Left kidney (tissue), 8 donors: ENCODE measurements at places on chromosomes 7 and 10. TPM values are rescaled to one million over a fixed set of nuclear protein-coding genes. Genes with fewer than 3 reads are reported as not detected.

DNA sequence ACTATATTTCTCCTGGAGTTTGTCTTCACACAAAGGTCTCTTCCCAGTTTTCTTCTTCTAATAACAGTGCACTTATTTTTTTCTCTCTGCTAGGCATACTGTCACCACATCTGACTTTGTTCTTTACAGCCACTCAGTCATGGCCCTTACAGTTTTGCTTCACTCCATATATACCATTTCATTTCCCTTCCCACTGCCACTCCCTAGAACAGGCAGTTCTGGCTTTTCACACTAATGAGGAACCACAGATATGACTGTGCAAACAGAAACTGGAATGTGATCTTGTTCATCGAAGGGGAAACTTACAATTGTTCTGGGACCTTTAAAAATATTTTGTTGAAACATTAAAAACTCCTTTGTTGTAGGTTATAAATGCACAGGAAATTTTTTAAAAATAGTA lies 67.3 kb downstream of the EPDR1 start:
- DNase-seq, result no peak

- DNase-seq, result no peak
These were observed 1160.1 kb downstream of the GATA3 start for GRCh38 chr10:9214618-9215017.

DNA sequence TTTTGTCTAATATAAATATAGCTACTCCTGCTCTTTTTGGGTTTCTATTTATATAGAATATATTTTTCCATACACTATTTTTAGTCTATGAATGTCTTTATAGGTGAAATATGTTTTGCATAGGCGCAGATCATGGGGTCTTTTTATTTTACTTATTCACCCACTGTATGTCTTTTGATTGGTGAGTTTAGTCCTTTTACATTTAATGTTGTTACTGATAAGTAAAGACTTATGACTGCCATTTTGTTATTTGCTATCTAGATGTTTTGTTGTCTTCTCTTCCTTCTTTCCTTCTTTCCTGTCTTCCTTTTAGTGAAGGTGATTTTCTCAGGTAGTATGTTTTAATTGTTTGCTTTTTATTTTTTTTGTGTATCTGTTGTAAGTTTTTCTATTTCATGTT lies 276.8 kb upstream of the CNTNAP2 start:
- DNase-seq, result no peak

DNA sequence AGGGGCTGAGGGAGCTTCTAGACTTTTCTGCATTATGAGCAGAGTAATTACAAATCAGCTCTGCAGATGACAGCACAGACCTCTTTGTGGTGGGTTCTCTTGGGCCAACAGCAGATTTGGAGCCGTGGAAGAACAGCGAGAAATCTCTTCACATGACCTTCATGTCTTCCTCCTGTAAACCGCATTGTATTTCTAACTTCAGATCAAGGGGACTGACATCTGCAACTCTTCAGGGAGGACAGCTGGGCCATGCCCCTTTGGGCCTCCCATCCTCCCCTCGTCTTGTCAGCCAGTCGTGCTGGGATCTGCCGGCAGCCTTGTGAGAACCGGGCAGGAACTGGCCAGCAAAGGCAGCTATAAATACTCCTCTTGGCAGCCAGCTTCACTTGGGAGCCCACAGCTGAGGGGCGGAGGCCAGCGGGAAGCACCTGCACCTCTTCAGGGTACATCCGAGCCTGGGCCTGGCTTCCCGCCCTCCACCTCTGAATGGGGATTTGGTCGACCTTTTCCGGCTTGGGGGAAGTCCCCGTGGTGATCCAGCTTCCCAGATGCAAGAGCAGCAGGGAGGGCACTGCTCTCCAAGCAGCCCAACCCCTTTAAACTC lies 54.7 kb downstream of the STEAP1B start:
- peak; percentile 72 for DNase-seq

GRCh38 chr10:129774736-129775401 lies 189.2 kb downstream of the EBF3 start:
- DNase-seq, result no peak

- peak; percentile 46 for DNase-seq
These were observed 29.7 kb downstream of the VIPR2 start for GRCh38 chr7:159114981-159115380.

DNA sequence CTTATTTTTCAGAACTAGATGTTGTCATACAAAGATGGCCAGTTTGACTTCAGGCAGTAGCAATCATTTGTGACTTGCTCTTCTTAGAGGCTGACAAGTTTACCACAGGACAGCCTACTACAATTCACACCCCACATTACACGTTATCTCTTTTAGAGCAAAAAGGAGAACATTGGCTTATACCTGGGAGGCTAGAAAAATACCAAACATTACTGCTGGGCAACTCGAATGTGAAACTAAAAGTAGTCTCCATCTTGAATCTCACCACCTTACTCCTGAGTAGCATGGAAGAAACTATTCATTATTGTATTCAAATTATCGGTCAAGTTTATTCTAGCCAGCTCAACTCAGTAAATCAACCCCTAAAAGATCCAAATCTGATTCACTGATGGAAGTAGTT lies 90.7 kb upstream of the TMEM26 start:
- no peak for DNase-seq

- no peak for DNase-seq
These were observed 42.1 kb downstream of the WBP1L start for GRCh38 chr10:102785818-102786217.

DNA sequence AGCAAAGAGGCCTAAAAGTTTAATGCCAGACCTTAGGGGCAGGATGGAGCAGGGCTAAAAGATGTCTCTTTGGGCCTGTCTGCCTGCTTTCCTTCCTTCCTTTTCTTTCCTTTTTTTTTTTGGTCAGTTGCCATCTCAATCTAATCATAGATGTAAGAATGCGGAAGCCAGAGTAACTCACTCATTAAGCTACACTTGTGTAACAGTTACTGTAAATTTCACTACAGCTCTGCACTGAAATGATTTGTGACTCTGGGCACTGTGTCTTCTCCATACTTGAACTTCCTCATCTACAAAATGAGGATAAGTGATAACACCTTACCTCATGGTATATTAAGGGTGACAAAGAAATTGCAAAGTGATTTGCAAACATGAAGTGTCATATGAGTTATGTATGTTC lies 75.5 kb upstream of the AGK start:
- DNase-seq, result no peak

GRCh38 chr7:26458466-26459145 lies 166.9 kb downstream of the SNX10 start:
- DNase-seq, result no peak

- DNase-seq, result no peak
These were observed 403 bp upstream of the ENO4 start for GRCh38 chr10:116848944-116849247.

DNA sequence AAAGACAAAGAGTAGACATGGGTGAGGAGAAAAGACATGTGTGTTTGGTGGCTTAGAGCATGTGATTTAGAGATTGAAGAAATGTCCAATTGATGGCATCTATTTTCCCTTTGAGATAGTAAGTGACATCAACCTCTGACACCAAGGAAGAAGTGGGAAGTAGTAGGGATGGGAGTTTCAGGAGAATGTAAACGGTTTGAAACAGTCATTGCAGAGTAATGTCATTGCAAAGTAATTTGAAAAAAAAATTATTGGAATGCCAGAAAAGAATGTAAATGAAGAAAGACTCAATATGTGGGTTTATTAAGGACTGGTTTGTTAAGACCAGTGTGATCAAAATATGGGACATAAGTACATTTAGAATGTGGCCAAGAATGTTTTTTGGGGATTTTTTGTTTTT lies 26.6 kb downstream of the GNG11 start:
- no peak for DNase-seq

GRCh38 chr7:147510923-147511322 lies 1079.6 kb upstream of the C7orf33 start:
- no peak for DNase-seq

DNA sequence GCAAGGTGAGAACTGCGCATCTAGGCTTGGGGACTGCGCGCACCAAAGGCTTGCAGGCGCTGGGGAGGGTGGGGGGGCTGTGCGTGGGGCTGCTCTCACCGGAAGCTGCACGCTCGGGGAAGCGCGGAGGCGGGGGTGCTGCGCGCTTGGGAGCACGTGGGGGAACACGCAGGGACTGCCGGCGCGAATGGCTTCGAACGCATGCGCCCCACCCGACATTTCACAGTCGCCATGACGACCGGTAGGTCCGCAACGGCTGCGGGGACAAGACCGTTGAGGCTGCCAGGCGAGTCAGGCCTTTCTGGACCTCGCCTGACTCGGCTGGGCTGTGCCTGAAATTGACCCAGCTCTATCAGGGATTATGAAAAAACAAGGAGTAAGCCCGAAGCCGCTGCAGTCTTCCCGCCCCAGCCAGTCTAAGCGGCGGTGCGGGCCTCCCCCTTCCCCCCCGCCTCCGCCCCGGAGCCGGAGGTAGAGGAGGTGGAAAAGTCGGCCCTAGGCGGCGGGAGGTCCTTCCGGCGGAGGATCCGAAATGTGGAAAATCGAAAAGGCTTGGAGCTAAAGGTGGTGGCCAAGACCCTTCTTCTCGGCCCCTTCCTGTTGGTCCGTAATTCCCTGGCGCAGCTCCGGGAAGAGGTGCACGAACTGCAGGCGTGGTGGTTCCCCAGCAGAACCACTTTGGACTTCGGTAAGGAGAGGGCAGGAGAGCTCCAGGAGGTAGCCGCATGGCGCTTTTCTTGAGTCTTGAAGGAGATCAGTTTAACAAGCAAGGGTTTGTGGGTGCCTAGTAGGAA lies 34.9 kb upstream of the STEAP1 start:
- peak; percentile 18 for DNase-seq

DNA sequence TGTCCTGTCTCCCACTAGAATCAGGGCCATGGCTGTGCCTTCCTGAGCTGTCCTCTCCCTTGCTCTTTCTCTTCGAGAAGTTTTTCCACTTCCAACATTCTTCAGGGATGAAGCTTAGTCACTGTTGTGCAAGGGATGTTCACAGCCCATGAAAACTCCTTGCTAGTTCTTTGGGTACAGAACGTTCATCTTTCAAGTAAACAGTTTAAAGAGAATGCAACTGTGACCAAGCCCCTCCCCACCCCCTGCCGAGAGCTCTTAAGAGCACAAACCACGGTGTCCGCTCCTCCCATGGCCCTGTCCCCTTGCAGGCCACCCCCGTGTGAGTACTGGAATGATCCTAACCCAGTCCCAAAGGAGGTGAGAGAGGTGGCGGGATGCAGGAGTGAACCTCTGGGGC lies 161.1 kb upstream of the RHEB start:
- no peak for DNase-seq

DNA sequence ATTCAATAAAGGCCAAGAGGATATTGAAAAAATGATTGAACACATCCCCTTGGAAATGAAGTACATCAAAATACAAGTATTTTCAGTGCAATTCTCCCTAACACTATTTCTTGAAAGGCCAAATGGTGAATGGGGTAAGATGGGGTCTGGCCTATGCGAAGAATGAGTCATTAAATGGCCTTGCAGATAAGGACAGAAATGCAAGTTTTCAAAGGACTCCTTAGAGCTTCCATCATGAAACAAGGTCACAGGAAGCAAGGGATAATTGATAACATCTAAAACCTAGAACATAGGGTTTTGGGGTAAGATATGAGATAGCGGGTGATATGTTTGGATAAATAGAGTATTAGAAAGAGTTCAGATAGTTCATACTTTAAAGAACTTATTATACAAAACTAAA lies 109.3 kb upstream of the ABCB5 start:
- no peak for DNase-seq

- DNase-seq, result no peak
These were observed 20.5 kb upstream of the GET4 start for GRCh38 chr7:855686-856369.

DNA sequence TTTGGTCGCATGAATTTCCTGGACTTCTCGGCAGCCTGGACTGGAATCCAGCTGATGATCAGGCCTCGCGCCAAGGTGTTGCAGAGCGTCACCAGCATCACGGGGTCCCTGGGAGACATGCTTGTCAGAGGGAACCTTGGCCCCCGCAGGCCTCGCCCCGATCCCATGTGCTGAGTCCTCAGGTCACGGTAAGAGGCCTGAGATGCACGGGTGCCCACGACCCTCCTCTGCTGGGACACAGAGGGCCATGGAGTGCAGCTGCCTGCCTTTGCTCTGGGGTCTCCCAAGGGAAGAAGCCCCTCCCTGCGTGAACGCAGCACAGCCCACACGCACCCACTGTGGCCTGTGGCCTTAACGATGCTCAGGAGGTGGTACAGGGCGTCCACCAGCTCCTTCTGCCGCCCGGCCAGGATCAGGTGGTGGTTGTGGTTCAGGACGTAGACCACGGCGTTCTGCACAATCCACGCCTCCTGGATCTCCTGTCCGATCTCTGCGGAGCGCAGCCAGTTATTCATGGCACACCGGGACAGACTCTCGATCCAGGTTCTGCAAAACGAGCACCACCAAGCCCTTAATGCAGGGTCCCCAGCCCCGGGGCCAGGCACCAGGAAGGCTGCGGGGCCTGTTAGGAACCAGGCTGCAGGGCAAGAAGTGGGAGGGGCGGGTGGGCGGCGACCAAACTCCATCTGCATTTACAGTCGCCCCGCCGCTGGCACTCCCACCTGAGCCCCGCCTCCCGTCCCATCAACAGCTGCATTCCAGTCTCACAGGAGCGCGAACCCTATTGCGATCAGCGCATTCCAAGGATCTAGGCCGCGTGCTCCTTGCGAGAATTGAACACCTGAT lies 29.4 kb downstream of the CFAP46 start:
- peak; percentile 72 for DNase-seq

GRCh38 chr7:129047761-129048160 lies 7.2 kb downstream of the TNPO3 start:
- no peak for DNase-seq

- DNase-seq, result no peak
These were observed 176.9 kb downstream of the PTPRN2 start for GRCh38 chr7:158410720-158411119.

GRCh38 chr7:149126662-149127266 lies 640 bp upstream of the ZNF425 start:
- DNase-seq, result peak; percentile 42

DNA sequence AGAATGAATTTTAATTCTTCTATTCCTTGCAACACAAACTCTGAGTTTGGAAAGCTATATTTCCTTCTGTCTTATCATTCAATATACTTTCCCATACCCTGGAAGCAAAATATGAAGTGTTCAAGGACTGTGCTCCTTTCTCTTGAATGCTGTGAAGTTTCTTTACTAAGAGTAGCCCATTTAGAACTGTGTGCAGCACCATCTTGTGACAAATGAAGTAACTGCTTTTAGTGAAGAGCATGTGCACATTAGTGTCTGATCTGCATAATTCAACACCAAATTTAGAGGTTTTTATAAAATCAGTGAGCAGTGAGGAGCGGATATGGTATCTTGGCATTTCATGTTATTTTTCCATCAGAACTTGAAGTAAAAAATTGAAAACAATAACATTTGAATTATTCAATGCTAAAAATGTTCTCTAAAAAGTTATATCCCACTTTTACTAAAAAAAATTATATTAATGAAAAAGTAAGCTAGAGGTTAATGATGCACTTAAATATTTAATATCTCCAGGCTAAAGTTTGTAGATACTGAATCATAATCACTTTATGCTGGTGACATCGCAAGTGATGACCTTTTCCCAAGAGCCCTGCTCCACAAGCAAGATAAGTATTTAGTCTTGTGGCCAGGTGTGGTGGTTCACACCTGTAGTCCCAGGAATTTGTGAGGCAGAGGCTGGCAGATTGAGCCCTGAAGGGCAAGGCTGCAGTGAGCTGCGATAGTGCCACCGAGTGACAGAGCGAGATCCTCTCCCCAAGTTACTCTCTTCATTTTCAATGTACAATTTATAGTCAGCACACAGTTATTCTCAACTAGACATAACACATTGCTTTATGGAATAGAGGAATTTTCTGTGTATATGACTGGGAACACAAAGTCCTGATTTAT lies 108.8 kb upstream of the PCLO start:
- peak; percentile 18 for DNase-seq

- DNase-seq, result peak; percentile 36
These were observed 232.9 kb upstream of the KAT6B start for GRCh38 chr10:74593470-74593869.

The HEPACAM2 gene
- 5.9 TPM for polyA plus RNA-seq

The CLCN1 gene
- polyA plus RNA-seq, result 0.35 TPM

The BUD23 gene
- polyA plus RNA-seq, result 96.6 TPM

The C1QL3 gene
- polyA plus RNA-seq, result 0.40 TPM

The HKDC1 gene
- polyA plus RNA-seq, result 15.3 TPM
